ENCODE measurements at places on chromosomes 3 and 15.

- no peak for DNase-seq
Observed at GRCh38 chr15:33822479-33822878, 145.8 kb upstream of the CHRM5 start.

GRCh38 chr3:23442598-23443383 lies 239.7 kb downstream of the UBE2E2 start:
- DNase-seq, result no peak

GRCh38 chr3:7843441-7843840 lies 658.2 kb upstream of the LMCD1 start:
- DNase-seq, result no peak

DNA sequence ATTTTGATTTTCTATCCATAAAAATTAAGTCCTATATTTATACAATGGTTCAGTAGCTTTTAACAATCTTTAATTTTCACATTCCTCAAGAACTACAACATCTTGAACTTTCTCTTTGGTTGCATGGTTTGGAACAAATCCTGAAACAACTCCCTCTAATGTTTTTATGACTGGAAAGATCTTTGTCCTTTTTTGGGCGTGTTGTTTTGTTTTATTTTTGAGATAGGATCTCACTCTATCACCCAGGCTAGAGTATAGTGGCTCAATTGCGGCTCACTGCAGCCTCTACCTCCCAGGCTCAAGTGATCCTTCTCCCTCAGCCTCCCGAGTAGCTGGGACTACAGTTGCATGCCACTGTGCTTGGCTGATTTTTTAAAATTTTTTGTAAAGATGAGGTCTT lies 4.0 kb downstream of the STX19 start:
- DNase-seq, result no peak

GRCh38 chr15:65132878-65133547 lies 595 bp downstream of the PDCD7 start:
- DNase-seq, result peak; percentile 61

DNA sequence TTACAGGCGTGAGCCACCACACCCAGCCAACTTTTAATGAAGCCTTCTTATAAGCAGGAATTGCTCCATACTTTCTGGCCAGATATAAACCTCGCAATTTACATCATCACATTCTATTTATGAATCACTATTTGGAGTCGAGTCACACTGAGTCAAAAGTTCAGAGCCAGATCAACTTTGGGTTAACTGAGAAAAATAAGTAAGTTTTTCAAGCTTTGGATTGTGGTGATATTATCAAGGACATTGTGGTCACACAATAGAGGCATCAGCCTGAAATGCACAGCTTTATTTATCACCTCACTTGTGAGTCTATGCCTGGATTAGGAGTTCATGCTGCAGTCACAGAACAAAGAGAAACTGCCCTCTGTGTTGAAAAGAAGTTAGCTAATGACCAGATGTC lies 1163.5 kb downstream of the ROBO1 start:
- no peak for DNase-seq

DNA sequence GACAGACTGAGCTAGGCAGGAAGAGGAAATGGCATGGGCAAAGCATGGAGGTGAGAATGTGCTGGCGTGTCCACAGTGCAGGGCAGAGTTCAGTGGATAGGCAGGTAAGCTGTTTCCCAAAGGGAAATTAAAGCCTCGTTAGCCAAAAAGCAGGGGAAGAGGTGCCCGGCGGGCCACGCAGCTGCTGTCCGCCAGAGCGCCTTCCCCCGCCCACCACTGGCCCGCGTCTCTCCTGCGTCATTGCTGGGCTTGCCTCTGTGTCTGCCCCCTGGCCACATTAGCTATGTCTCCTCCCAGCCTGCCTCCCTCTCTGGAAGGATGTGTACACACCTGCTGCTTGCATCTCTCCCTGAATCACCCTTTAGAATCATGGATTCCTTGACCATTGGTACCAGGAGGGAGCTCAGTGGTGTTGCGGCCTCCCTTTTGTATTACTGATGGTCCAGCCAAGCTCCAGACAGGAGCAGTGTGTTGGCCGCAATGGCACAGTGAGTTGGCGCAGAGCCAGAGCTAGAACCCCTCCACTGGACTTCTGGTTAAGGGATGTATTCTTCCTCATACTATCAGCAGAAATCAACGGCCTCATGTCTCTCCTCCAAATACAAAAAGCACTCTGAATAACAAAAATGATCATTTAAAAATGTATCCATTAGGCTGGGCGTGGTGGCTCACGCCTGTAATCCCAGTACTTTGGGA lies 26.6 kb downstream of the SLC28A1 start:
- DNase-seq, result peak; percentile 36

DNA sequence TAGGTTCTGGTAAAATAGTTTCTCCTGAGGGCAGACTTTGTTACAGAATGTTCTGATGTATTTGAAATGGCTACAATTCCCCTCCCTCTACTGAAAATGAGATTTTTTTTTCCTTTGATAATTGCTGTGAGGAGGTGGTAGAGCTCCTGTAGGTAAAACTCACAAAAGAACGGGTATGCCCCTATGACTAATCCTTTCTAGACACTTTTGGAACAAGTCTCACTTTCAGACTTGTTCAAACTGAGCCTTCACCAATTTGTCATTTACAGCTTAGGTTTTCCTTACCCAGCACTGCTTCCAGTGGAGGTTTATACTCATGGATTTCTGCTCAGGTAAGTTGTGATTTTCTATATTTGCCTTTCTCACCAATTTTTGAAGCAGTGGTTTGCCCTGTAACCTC lies 115.6 kb downstream of the NLGN1 start:
- no peak for DNase-seq

DNA sequence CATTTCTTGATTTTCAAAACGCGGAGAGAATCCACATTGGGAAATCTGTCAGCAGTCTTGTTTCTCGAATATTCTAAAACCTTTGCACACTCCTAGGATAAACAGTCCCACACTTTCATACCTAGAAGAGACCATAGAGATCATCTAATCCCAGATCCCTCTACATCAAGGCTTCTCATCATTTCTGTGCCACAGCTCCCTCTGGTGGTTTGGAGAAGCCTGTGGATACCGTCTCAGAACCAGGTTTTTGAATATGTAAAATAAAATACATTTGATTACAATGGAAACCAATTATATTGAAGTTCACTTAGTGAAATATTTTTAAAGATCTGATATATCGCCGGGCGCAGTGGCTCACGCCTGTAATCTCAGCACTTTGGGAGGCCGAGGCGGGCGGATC lies 211.9 kb upstream of the GOLGA6L4 start:
- DNase-seq, result peak; percentile 19

- DNase-seq, result no peak
Observed at GRCh38 chr3:177427540-177427939, 230.3 kb upstream of the TBL1XR1 start.

- DNase-seq, result no peak
Observed at GRCh38 chr3:48927928-48928327, 9.3 kb downstream of the ARIH2 start.

DNA sequence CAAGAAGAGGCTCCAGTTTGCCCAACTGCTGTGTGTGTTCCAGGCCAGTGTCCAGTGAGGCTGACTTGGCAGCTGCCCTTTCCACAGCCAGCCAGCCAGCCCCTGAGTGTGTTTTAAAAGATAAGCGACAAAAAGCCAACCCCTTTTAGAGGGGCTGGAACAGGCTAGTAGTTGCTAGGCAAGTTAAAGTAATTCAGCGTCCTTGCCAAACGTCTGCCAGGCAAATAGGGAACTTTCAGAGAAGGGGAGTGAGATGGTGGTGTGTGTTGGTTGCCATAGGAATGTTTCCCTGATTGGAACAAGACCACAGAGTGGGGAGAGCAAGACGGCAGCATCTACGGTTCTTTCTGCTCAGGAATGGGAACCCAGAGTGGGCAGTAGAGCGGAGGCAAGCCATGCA lies 86.3 kb downstream of the TMEM108 start:
- no peak for DNase-seq

DNA sequence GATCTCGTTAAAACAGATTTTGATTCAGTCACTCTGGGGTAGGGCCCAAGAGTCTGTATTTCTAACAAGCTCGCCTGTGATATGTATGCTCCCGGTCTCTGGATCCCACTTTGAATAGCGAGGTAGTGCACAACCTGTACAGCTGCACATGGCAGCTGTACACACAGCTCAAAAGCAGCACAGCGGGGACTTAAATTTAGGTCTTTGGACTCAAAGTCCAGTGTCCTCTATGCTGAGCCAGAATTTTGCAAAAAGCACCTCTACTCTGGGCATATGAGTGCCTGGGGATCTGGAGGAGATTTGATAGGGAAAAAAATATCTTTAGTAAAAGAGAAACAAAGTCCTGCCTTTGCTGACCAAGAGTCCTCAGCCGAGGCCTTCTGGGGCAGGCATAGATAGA lies 83.1 kb downstream of the HMG20A start:
- DNase-seq, result no peak

GRCh38 chr15:64634027-64634426 lies 141.4 kb downstream of the RBPMS2 start:
- DNase-seq, result no peak

DNA sequence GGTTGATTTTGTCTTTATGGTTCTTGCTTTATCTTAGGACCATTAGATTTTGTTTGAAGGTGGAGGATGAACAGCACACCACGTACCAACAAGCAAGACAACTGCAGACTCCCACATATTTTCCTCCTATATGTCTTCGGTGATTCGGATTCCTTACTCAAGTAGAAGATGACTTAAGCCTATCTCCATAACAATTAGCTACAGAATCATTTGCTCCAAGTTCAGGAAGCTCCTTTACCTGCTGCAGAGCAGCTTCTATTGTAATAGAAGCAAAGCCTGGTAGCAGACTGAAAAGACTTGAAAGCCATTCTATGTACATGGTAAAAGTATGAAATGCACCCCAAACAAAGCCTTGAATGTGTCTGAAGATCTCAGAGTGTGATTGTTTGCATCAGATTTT lies 229.0 kb downstream of the SOX2 start:
- DNase-seq, result no peak

DNA sequence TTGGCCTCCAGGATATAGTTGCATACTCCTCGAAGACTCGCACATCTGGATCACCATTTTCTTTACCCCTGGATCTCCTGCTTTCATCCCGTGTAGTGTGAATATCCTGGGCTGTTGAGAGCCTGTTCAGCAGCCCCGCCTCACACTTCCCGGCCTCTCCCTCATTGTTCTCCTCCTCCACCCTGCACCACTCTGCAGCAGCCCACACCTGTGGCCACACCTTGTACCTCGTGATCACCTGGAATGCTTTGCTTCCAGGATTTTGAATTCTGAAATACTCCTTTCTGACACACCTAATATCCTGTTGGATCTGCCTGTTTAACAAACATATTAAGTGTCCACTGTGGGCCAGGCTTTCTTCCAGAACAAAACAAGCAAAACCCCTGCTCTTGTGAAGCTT lies 14.4 kb downstream of the ABHD17C start:
- peak; percentile 42 for DNase-seq

- DNase-seq, result no peak
Observed at GRCh38 chr3:104717828-104718196, 648.9 kb upstream of the ALCAM start.

- DNase-seq, result no peak
Observed at GRCh38 chr3:149832086-149832485, 19.1 kb downstream of the RNF13 start.

DNA sequence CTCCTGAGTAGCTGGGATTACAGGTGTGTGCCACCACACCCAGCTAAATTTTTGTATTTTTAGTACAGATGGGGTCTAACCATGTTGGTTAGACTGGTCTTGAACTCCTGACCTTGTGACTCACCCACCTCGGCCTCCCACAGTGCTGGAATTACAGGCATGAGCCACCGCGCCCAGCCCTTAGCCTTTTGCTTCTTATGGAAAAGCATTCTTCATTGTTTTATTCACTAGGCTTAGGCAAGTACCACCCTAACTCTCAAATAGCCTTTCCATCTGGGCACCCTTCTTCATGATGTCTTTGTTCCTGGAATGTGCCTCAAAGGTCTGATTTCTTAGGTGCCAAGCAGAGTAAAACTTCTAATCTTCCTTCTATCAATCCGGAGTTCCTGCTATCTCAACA lies 641.8 kb downstream of the FHIT start:
- DNase-seq, result no peak

DNA sequence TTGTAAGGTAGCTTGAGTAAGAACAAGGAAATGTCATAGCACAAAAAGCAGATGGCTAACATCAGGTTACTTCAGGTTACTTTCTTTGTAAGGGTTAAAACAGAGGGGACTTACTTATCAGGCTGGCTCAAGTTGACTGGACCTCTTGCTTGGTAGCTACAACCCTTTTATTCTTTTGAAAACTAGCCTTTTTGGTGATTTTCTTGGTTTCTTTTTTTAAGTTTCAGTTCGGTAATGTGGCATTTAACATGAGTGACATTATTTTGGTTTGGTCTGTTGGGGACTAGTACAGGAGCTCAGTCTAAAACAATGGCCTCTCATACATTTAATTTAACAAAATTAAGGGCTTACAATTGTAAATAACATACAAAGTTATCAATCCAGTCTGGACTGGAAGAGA lies 621.4 kb downstream of the OTOL1 start:
- no peak for DNase-seq

GRCh38 chr15:89400116-89400781 lies 65.6 kb upstream of the POLG start:
- DNase-seq, result peak; percentile 87

GRCh38 chr15:26443321-26443720 lies 329.5 kb downstream of the GABRB3 start:
- DNase-seq, result no peak

GRCh38 chr3:155737844-155738460 lies 6.9 kb downstream of the PLCH1 start:
- DNase-seq, result no peak

DNA sequence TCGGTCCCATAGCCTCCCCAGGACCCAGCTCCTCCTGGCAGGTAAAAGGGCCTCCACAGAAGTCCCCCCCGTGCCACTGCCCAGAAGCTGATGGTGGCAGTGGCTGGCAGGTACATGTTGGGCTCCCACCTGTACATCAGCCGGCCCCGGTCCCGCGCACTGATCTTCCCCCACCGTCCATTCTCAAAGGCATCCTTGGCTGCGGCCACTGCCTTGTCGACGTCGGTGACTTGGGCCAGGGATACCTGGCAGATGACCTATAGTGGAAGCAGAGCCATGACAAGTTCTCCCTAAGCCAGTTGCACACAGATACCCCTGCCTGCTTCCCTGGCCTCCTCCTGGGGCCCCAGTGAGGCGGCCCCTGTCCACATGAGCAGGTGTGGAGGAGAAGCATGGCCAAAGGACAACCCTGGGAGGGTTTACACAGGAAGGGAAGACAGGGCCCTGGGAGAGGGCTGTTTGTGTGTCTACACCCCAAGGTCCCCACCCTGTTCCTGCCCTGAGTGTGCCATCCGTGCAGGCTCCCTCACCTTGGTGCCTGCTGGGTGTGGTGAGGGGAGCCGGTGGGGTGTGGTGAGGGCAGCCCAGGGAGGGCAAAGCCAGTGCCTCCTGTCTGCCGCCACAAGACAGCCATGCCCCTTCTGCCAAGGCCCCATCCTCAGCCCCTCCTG lies 44.8 kb downstream of the ALDH1L1 start:
- no peak for DNase-seq

GRCh38 chr3:158671821-158672214 lies 630 bp downstream of the LXN start:
- no peak for DNase-seq
